Erythroblast (primary cell): ENCODE measurements at places on chromosomes 12 and 14.
A peak's percentile ranks its signal among the peaks of the same experiment; 100 is the strongest.

DNA sequence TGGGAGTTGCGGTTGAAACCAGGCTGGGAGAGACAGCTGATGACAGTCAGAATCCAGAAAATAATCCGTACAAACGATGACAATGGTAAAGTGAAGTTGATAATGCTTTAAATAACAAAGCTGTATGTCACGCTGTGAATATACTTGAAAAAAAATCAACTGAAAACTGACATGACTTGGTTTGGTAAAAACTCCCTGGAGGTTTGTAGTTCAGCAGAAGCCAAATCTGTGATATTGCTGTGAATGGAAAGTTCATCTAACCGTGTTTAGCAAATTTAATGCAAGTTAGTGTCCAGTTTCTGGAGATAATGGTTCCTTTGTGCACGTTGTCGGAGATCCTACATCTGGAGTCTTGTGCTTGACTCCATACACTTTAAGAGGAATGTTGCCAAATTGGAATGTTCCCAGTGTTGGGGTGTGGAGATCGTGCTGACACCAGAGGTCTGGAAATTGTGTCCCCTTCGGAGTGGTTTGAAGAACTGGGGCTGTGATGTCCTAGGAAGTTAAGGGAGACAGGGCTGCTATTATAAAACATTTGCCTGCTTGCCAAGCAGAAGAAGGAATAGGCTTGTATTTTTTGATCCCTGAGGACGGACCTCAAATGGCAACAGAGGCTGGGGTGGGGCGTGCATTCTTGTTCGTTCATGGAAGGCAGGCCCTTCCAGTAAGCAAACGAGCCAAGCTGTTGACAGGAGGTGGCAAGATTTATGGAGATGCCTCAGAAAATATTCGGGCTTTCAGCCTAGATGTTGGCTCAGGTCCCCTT, 30.6 kb downstream of the PPFIBP1 start:
- no peak for DNase-seq

DNA sequence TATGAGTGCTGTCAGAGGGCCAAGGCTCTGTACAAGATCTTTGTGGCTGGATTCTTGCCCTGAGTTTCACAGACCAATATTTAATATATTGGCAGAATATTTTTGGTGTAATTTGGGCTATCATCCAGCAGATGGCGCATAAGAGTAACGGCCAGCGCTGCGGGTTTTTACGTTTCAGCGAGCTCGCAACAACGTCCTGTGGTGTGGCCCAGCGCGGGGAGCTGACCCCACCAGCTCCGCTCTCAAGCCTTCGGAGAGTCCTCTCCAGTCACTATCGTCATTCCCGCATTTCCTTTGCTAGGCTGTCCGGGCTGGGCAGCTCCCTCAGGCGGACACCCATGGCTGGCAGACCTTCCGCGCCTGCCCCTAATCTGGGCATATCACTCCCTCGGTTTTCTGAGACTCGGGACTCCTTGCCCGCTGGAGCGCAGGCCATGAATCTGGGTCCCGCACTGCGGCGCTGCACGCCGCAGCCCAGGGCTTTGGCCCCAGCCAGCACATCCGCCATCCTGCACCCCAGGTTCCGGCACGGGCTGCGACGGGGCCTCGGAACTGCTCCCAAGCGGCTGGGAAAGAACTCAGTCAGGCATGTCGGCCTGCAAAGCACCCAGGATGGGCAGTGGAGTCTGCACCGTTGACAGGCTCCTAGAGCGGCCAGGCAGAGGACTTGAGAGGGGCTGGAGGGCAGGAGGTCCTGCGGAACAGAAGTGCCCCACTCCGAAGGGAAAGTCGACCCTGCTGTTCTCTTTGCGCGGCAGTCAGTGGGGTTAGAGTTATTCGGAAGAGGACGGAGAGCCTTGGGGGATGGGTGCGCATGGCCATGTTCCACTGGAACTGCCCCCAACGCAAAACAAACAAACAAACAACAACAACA, 18.4 kb downstream of the OLR1 start:
- peak; percentile 67 for DNase-seq

DNA sequence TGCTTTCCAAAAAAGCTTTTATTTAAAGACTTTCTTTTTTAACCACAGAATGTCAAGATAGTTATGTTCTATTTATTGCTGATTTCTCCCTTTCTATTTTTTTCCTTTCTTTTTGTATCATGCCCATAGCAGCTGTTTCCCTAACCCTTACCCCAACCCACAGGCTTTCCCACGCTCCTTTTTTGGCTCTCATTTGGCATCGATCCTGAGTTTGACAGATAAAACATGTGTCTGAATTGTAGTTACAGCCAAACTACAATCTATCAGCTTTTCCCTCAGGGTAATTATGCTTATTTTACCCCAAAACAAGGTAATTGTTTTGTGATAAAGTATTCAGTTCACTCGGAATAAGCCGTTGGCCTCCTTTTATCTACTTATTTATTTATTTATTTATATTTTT, 46.7 kb downstream of the PDE3A start:
- peak; percentile 78 for DNase-seq

DNA sequence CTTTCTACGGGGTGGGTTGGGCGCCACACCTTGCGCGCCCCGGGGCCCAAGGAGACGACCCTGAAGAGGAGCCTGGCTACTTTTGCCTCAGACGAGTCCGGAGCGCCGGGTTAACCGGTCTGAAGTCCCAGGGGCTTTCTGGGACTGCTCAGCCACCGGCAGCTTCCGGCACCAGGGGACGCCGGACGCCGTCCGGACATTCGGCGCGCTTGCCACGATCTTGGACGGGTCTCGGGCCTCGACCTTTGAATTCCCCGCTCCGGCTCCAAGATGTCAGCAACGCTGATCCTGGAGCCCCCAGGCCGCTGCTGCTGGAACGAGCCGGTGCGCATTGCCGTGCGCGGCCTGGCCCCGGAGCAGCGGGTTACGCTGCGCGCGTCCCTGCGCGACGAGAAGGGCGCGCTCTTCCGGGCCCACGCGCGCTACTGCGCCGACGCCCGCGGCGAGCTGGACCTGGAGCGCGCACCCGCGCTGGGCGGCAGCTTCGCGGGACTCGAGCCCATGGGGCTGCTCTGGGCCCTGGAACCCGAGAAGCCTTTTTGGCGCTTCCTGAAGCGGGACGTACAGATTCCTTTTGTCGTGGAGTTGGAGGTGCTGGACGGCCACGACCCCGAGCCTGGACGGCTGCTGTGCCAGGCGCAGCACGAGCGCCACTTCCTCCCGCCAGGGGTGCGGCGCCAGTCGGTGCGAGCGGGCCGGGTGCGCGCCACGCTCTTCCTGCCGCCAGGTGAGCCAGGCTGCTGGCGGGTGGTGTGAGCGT, at the start of gene ACOT4:
Gene ACOT4 (plus strand): TSS at position 184 of the 760 bp plus-strand sequence. CDS start 87 bp downstream, at position 271.
- DNase-seq: peak; percentile 57

DNA sequence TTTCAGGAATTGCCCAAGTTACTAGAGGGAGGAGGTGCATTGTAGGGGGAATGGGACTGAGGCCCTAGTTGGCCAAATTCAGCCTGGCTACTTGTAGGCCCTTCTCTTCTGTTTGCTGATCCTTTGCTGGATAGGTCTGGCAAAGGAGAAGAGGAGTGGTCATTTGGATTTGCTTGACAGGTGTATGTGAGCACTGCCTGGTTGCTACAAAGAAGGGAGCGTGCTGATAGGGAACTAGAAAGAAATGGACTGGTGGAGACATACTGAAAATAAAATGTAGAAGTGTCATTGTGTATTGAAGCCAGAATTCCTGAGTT, 3.6 kb downstream of the PSMA6 start:
- no peak for DNase-seq

GRCh38 chr12:33438851-33439586, 600 bp downstream of the SYT10 start:
- peak; percentile 37 for DNase-seq

GRCh38 chr14:53432378-53432802, 279.3 kb upstream of the DDHD1 start:
- DNase-seq: peak; percentile 20

DNA sequence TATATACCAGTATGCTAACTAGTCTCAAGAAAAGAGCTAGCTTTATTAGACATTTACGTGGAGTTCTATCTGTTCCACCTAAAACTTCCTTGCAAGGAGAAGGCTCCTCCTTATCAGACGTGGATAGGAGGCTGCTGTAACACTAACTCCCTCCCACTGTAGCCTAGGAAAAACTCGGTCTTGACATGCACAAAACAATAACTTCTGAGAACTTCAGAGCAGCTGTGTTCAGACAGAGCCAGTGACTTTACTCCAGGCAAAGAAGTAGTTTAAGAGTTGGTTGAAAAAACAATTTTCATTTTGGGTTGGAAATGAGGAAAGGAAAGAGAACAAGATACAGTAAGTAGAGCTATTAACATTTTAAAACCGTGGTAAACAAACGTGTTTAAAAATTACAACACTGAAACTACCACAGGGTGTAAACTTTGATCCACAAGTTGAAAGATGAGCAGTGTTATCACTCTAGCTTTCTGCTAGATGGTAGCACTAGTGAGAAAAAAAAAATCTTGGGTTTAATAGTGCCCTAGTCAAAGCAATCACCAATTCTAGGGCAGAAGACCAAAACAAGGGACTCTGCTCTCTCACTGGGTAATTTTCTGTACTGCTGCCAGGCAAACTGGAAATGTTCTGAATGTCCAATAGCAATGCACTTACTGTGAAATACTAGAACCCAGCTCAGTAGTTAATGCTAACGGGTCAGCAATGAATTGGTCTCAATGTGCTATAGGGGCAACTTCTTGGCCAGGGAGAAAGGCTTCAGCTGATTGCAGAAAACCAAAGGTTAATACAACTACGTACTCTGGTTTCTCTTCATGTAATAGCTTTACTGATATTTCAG, 2.4 kb downstream of the ATF7 start:
- DNase-seq: peak; percentile 30

- no peak for DNase-seq
These were observed 343.2 kb downstream of the NELL2 start for GRCh38 chr12:44532940-44533339.

- no peak for DNase-seq
These were observed 87.0 kb downstream of the FRMD6 start for GRCh38 chr14:51738754-51739153.

DNA sequence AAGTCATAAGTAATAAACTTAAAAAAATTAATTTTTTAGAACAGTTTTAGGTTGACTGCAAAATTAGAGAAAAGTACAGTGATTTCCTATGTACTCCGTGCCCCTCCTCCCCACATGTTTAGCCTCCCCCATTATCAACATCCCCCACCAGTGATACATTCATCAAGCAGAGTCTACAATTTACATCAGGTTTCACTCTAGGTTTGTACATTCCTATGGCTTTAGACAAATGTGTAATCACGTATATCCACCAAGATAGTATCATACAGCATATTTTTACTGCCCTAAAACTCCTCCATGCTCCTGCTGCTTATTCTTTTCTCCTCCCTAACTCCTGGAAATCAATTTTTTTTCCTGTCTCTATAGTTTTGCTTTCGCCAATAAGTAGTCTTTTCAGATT, 438.7 kb downstream of the LRFN5 start:
- DNase-seq: no peak

GRCh38 chr12:42284876-42285275, 41.0 kb downstream of the ZCRB1 start:
- DNase-seq: no peak

- DNase-seq: peak; percentile 30
These were observed 15.3 kb downstream of the TNFRSF1A start for GRCh38 chr12:6326316-6327228.

DNA sequence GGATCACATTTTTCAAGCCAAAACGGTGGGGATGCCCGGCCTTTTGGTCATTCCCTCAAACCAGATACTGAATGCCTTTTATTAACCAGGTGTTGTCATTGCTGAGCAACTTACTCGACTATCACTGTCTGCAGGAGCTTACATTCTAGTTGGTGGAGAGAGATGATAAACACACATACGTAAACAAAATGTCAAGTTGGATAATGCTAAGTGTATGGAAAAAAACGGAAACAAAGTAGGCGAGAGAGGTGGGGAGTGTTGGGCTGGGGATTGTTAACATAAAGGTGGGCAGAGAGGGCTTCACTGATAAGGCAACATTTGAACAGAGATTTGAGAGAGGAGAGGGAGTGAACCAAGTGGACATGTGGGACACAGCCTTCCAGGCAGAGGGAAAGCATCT, 4.5 kb downstream of the C12orf43 start:
- no peak for DNase-seq

- DNase-seq: no peak
These were observed 37.2 kb downstream of the HECTD1 start for GRCh38 chr14:31170411-31170810.

GRCh38 chr14:40188006-40188405, 755.8 kb upstream of the FBXO33 start:
- DNase-seq: no peak

- peak; percentile 68 for DNase-seq
These were observed 813 bp downstream of the TWF1 start for GRCh38 chr12:43805149-43805859.

- peak; percentile 53 for DNase-seq
These were observed at the start of the genes FOXA1 and TTC6 for GRCh38 chr14:37594971-37595808. TSS of gene FOXA1 (minus strand) at chr14:37595249. CDS start at chr14:37594972, 277 bp downstream. TSS of gene TTC6 (plus strand) at chr14:37595629. CDS start at chr14:37622065, 26,436 bp downstream.

DNA sequence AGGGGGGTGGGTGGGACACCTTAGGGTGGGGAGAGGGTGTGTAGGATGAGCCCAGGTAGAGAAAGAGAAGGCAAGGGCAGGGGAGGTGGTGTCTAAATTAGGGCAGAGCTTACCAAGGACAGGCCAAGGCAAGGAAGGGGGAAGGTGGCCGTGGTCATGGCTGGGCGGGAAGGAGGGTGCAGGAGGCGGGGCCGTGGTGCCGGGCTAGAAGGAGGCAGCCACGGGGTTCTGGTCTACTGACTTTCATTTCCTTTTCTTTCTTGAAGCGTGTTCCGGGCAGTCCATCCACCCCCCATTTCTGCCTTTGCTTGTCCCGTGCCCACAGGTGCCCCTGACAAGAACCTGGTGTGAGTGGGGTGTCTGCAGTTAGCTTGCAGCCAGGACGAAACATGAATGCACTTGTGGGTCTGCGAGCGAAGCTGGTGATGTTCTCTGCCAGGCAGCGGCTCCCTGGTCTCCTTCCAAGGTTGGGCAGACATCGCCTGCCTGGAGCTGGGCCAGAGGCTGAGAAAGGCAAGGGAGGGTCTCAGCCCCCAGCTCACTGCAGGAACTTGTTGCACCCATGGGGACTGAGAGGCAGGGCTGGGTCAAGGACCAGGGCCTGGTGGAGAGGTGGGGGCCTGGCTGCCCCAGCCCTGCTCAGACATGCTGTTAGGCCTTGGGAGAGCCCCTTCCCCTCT, 58.2 kb downstream of the KIF26A start:
- no peak for DNase-seq

GRCh38 chr14:105146181-105146975, 22.2 kb downstream of the JAG2 start:
- no peak for DNase-seq
